ENCODE measurements at places on chromosomes 6 and 20.
A peak's percentile ranks its signal among the peaks of the same experiment; 100 is the strongest.

DNA sequence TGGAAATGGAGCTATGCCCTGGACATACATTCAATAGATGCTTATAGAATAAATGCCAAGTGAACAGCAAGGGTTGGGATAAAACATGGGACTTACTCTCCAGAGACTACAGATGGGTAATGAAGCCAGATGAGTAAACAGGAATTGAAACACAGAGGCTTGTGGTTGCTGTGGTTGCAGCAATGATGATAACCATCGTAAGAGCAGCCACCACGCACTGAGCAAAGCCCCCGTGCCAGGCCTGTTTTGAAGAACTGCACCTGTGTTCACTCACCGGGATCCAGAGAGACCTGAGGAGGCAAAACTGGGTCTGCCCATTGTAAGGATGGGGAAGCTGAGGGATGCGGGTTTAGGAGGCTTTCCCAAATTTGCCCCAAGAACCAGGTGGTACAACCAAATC, 431.1 kb upstream of the CDH4 start:
- DNase-seq, result no peak

GRCh38 chr20:9087531-9088217, 18.8 kb downstream of the PLCB4 start:
- DNase-seq, result peak; percentile 58

- no peak for DNase-seq
These were observed 73.6 kb downstream of the POPDC3 start for GRCh38 chr6:105106260-105106659.

- no peak for DNase-seq
These were observed 120.9 kb downstream of the TASP1 start for GRCh38 chr20:13517831-13518230.

GRCh38 chr6:27059621-27060425, 187.7 kb upstream of the PRSS16 start:
- no peak for DNase-seq

DNA sequence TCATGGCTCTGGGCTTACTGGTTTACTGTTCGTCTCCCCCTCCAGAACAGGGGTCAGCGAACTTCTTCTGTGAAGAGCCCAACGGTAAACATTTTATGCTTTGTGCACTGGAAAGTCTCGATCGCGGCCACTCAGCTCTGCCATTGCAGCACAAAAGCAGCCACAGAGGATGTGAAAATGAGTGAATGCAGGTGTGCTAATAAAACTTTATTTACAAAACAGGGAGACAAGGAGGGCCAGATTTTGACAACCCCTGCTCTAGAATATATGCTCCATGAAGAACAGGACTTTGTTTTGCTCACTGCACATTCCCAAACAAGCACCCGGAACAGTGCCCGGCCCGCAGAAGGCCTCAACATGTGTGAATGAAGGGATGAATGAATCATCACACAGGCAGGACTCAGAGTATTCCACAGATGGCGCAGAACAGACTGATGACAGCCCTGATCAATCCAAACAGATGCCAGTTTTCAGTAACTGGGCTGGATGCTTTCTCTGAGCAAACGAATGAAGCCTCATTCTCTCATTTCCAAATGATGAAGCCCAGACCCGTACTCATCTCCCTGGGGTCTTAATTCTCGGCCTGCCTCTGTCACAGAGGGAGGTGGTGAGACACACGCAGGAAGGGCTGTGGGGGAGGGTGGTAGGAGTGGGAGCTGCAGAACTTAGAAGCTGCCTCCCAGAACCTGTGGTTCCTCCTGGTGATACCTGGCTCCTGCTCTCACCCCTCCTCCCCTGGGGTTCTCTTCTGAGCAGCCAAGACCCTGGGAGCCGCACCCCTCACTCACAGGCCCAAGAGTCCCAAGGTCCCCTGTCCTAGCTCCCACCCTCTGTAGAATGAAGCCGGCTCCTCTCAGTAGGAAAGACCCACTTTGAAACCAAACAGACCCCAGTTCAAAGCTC, 196.4 kb downstream of the PREX1 start:
- DNase-seq, result peak; percentile 43

- DNase-seq, result peak; percentile 14
These were observed 45.3 kb upstream of the SMIM8 start for GRCh38 chr6:87277123-87277522.

GRCh38 chr20:18154342-18154741, 16.7 kb downstream of the KAT14 start:
- DNase-seq, result no peak

DNA sequence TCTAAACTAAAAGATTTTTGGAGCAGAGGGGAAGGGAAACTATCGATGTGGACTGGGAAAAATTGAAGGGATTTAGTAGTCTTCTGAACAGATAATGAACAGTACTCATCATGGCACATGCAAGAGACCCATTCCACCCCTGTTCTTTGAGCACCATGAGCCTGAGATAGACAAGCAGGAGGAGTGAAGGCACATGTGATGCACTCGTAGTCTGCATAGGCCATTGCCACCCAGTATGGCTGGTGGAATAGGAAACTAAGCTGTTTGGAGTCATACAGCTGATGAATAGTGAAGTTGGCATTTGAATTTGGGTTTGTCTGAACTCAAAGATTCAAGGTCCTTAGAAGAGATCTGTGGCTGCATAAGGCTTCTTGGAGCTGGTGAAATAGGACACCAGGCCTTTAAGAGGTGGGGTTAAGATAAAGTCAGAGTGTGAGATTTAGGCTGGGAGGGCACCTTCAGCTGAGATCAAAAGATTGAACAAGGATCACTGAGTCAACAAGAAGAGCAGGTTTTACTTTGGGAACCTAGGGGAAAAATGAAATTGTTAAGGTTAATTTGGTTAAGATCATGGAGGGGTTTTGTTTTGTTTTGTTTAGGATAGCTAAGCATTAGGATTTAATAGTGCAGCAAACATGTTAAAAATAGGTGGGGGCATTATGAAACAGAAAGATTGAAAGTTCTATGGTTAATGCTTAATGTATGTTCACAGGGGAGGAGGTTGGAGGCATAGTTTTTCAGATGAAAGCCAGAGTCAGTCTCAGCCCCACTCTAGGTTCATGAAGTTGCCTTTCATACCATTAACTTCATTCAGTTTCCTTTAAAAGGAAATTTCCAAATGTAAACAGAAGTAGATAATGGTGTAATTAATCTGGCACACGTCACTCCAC, 148.8 kb downstream of the ARID1B start:
- DNase-seq, result no peak

- DNase-seq, result no peak
These were observed 739 bp downstream of the B3GAT2 start for GRCh38 chr6:70956191-70956450.

DNA sequence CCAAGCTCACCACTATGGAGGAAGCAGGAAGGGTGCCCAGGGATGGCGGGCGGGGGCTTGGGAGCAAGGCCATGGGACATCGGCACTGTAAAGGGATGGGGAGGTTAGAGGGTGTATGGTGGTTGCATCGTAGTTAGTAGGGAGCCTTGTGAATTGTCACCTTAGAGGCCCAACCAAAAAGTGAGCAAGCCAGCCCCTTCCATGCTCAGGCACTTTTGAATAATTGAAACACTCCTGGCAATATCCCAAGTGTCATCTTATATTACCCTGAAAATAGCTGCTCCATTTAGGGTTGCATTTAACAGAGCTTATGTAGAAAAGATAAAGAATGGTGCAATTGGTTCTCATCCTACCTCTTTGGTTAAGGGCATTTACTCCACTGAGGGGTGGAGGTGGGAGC, 169.2 kb downstream of the SAMD5 start:
- no peak for DNase-seq

DNA sequence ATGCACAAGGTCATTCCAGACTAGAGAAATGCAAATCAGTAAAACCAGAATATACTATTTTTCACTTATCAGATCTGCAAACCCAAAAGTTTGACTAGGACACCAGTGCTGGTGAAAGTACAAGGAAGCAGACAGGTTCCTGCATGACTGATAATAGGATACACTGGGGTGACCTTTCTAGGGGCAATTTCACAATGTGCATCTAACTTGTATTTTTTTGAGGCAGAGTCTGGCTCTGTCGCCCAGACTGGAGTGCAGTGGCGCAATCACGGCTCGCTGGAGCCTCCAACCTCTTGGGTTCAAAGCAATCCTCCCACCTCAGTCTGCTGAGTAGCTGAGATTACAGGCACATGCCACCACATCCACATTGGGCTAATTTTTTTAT, 11.4 kb downstream of the COMMD7 start:
- DNase-seq, result no peak

GRCh38 chr20:24785141-24786110, 163.6 kb upstream of the CST7 start:
- DNase-seq, result no peak

GRCh38 chr20:14913896-14914620, 576.6 kb upstream of the FLRT3 start:
- no peak for DNase-seq

DNA sequence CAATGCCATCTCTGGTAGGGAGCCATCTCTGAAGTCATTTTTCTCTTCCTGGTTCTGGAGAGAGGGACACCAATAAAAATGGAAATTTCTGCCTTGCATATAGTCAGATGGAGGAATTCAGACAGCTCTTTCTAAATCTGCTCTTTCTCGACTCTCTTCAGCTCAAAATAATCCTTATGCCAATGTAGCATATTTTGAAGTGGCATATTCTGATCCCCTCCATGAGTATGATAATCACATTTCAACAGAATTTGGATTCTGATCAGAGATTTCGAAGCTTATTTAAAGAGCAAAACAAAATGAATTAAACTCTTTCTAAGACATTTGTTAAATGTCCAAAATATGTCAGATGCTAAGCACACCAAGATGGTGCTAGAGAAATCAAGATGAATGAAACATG, 267.1 kb upstream of the BTBD3 start:
- no peak for DNase-seq

- DNase-seq, result no peak
These were observed 543.2 kb upstream of the EPHA7 start for GRCh38 chr6:93962566-93962965.

DNA sequence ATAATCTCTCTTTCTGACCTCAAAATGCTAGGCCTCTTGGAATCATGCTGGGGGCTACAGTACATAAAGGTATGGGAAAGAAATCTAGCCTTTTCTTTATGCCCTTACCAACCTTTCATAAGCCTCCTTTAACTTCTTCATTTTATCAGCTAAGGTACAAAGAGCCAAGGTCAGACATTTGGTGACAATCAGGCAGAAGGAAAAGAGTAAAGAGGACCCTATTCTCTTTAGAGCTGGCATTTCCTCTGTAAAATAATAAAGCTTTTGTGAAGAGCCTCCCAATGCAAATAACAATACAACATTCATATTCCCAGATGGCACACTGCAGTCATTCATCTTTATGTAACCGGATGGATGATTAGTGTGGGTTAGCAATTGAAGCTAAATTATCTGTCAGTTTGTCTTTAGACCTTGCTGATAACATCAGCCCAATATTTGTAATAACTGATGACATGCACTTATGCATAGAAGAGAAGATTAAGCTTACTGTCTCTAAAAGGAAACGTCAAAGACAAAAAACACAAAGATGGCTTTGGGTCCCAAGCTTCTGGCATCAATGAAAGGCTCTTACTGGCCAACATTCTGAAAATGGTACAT, 163.1 kb downstream of the IBTK start:
- no peak for DNase-seq

GRCh38 chr6:28903686-28904085, 20.1 kb downstream of the TRIM27 start:
- DNase-seq, result no peak

DNA sequence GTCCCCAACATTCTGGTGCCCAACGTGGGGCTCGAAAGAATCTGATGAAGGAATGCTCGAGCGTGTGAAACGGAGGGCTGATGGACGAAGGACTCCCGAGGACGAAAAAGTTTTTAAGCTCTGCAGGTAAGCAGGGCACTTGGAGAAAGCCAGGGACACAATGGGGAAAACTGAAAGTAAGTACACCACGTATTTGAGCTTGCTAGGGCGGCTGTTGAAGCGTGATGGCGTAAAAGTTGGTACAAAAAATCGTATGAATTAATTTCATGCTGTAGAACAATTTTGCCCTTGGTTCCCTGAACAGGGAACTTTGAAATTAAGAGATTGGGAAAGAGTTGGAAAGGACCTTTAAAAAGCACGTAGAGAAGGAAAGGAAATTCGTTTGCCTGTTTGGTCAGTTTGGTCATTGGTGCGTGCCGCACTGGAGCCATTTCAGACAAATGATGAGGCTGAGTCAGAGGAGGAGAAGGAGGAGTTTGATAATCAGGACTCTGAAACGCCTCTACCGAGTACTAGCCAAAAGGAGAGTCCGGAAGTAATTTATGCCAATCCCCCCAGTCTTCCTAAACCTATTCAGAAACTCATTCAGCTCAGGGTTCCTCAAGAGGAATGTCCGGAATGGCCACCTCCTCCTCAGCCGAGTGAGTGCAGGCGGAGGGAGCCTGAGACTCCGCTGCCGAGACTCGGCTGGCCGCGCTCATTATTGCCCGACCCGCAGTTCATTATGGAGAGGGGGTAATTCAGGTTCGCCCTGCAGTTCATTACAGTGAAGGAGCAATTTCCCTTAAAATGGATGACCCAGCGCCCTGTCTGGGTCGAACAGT, 59.2 kb upstream of the PRSS16 start:
- DNase-seq, result peak; percentile 49

DNA sequence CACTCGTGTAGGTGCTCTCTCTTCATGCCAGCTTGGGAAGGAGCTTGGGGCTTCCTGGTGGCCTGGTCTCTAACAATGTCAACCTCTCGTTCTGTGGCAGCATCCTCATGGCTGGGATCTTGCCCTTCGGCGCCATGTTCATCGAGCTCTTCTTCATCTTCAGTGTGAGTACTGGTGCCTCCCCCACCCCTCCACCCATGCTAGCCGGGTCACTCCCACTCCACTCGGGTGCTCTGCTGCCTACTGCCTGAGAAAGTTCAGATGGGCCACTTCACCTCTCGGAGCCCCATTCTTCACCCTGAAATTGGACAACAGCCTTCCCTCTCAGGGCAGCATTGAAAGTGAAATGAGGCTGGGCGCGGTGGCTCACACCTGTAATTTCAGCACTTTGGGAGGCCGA, 48.8 kb downstream of the TM9SF4 start:
- DNase-seq, result no peak

GRCh38 chr6:10511477-10511876, 9.7 kb upstream of the GCNT2 start:
- DNase-seq, result no peak

Measured in NCI-H446 (cell line).